Cortex of kidney (tissue), 1 donor: ENCODE measurements at places on chromosomes 7 and 10.

DNA sequence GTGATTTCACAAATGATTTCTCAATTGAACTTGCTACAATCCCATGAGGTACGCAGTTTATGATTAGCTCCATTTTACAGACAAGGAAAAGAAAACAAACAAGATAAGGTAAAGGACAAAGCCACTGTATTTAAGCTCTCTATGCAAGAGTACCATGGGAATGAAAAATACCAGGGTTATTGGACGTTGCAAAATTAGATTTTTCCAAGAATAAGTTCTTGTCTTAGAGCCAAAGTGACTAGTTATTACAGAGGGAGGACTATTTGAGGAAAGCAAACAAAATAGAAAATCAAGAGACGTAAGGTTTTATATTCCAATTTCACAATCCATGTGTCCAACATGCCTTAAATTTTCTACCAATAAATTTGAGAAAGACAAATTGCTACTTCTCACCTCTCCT, 97.9 kb upstream of the PTN start:
- DNase-seq, result no peak

- no peak for DNase-seq
Observed at GRCh38 chr10:11234857-11235531, 217.3 kb downstream of the CELF2 start.

GRCh38 chr10:48551861-48552591, 52.8 kb downstream of the ARHGAP22 start:
- no peak for DNase-seq

DNA sequence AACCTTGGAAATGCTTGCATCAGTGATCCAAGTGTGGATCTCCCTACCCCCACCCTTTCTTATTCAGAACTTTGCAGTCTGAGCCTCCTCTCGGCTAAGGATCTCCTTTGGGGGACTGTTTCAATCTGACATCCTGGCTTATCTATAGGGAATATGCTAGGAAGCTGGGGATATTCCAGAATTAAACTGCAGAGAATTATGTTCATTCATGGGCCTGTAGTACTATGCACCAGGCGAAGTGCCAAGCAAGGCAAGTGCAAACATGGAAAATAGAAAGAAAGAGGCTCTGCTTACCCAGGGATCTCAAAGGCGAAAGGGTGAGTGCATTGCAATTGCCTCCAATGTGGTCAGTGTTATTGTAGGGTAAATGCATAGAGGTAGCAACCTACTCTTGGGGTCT, 96.5 kb downstream of the CACNB2 start:
- DNase-seq, result no peak

- no peak for DNase-seq
Observed at GRCh38 chr10:119775529-119775928, 49.7 kb downstream of the INPP5F start.

DNA sequence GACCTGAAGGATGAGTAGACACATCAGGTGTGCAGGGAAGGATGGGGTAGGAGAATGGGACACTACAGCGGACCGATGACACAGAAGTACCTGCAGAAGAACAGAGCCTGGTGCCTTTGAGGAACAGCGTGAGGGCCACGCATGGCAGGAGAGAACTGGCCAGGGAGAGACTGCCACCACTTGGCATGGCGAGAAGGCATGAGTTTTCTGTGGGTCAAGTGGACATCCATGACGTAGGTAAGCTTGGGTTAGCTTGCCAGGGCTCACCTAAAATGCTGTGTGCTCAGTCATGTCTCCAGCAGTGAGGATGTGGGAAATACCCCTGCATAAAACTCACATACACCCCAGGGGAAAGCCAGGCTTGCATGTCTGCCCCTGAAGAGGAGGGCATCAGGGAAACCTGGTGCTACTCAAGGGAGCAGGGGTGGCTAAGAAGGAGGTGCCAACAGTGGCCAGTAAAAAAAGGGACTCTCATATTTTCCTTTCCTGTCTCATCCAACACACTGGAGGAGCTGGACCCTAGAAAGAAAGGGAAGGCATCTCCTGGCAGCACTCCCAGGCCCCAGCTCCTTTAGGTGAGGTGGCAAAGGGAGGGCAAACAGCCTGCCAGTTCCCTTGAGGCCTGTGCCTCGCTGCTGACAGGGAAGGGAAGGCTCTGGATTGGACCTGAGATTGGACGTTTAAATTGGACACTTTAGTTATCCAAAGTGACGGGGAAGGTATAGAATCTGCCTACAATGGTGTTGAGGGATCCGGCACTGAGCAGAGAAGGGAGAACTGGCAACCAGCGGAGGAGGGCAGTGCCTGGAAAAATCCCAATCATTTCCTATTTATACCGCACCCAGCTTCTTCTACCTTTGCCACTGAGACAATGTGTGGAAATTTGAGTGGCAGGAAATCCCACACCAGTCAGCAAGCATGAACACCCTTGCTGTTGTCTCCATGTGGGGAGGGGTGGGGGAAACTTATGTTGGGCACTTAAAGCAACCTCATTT, 255.7 kb downstream of the GLI3 start:
- no peak for DNase-seq

GRCh38 chr7:151735186-151735850, 141.6 kb downstream of the PRKAG2 start:
- no peak for DNase-seq

GRCh38 chr10:4483811-4484210, 342.2 kb upstream of the AKR1E2 start:
- no peak for DNase-seq

DNA sequence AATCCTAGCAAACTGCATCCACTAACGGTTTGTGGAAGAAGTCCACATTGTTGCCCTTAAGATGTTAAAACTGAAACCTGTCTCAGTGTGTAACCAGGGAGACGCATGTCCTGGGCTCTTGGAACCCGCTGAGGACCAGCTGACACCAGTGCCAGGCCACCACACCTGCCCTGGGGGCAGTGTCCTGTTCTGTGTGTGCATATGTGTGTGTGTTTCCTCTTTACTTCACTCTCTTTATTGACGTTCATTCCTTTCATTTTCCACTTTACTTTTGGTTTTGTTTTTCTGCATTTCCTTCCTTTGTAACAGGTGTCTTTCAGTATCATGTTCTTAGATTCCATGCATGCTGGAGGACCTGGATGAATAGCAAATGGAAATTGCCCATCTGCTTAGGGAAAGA, 83.8 kb downstream of the TEX36 start:
- no peak for DNase-seq

DNA sequence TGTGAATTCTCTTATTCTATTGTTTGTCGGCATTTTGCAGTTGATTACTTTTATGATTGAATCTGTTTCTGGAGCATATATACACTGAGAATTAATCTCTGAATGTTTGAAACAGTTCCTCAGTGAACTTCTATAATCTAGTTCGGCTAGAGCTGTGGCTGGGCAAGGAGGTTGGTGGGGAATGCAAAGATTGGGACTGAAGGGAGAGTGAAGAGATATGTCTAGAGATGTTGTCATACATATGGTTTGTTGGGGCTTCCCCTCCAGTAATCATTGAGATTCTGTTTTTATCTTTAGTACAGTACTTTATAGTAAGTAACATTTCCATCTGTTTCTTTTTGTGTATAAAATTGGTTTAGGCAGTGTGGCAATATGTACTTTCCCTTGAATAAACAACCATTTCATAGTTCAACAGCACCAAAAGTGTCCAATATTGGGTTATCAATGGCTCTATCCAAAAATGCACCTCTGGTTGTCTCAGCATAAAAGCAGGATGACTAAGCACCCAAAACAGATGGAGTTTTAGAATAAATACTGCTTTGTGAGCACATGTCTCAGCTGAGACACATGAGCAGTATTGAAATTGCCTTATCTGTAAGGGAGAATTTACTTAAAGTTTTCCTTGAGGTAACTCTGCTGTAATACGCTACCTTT, 36.7 kb downstream of the WAC start:
- no peak for DNase-seq

- DNase-seq, result no peak
Observed at GRCh38 chr7:7761974-7762779, 43.8 kb upstream of the RPA3 start.

- no peak for DNase-seq
Observed at GRCh38 chr10:74140553-74140952, 10.1 kb downstream of the AP3M1 start.

GRCh38 chr7:128915271-128915819, 4.8 kb upstream of the KCP start:
- no peak for DNase-seq

- DNase-seq, result no peak
Observed at GRCh38 chr10:86670290-86670811, 2.0 kb downstream of the LDB3 start.

DNA sequence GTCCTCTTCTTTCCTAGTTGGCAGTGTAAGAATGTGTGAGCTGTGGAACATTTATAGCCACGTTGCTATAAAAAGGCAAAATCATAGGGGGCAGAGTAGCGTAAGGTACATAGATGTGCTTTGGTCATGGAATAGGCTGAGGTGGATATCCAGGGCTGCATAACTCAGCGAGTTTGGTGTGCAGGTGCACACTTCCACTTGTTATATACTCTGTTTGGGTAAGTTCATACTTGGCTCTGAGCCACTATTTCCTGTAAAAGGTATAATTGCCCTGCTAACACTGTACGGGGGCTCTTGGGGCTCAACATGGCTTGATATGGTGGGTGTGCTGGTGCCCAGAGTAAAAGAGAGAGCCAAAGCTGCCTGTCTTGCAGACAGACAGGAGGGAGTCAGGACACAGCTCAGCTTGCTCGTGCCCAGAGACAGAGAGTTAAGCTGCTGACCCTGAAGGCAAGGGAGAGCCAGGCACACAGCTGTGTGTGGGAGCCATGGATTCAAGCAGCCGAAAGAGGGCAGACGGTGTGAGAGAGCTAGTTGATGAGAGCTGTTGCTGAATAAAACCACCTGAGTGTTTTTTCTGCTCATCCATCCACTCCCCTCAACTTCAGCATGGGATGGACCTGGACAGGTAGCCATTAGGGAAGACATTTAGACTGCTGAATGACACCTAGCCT, 126.7 kb downstream of the DKK1 start:
- DNase-seq, result no peak

DNA sequence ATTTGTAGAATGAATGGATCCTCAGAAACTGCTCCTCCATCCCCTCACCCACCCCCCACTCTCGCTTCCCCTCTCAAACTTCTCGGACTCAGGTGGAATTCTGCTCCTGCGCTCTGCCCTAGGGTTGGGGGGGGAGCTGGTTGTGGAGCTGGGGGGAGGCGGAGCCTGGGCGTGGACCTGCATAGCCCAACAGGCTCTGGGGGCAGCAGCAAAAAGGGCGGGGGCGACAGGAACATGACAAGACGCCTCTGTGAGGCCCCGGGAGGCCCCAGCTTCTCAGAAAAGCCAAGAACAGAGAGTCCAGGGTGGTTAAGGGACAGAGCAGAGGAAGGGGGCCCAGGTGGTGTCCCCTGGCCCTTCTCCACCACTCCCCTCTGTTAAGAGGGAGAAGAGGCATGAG, 3.5 kb downstream of the TSC22D4 start:
- DNase-seq, result no peak

- DNase-seq, result no peak
Observed at GRCh38 chr7:44587843-44588711, 6.0 kb upstream of the TMED4 start.

DNA sequence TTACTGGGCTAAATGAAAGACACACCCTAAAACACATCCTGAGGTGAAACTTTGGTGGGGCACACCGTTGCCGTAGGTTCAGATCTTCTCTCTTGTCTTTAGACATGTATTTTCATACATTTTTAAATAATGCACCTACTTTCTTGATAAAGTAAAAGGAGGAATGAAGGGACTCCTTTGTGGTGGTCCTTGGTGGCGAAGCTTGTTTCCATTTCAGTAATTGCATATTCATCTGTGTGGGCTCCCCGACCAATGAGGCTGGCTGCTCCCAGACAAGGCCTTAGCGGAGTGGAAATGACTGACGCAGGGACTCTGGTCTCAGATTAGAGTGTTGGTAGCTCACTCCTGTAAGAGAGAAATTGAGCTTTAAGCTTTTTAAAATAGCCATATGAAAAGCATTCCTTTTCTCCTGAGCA, 815 bp downstream of the CCSER2 start:
- DNase-seq, result no peak

- DNase-seq, result no peak
Observed at GRCh38 chr10:128859738-128860386, 607.2 kb upstream of the MGMT start.

GRCh38 chr7:73721377-73721817, 1.9 kb upstream of the STX1A start:
- DNase-seq, result no peak

DNA sequence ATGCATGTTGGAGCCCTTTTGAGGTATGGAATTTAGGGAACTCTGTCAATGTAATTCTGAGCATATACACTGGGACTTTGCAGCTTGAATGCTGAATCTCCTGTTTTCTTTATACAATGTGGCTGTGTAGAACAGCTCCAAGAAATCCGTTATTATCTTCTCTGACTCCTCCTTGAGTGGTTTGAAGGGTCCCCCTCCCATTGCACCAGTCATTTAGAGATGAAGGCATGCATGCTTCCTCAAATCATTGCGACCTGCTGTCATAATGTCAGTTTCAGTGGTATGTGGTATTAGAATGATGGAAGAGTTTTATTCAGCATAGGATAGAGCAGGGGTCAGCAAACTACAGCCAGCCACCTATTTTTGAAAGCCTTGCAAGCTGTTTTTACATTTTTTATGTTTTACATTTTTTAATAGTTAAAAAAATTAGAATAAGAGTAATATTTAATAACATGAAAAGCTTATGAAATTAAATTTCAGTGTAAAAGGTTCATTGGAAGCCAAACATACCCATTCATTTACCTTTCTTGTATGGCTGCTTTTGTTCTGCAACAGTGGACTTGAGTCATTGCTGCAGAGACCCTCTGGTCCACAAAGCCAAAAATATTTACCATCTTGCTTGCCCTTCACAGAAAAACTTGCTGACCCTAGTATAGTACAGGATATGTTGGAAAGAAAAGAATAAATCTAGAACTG, 8.1 kb downstream of the STK17A start:
- no peak for DNase-seq

DNA sequence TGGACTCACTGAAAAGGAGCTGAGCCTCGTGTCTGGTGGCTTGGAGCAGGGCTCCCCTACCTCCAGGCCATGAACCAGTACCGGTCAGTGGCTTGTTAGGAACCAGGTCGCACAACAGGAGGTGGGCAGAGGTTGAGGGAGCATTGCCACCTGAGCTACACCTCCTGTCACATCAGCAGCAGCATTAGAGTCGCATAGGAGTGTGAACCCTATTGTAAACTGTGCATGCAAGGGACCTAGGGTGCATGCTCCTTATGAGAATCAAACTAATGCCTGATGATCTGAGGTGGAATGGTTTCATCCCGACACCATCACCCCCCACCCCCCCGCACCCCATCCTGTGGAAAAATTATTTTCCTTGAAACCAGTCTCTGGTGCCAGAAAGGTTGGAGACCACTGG, 50.4 kb downstream of the TSPAN15 start:
- DNase-seq, result no peak

GRCh38 chr7:98702021-98702420, 84.9 kb downstream of the NPTX2 start:
- no peak for DNase-seq

DNA sequence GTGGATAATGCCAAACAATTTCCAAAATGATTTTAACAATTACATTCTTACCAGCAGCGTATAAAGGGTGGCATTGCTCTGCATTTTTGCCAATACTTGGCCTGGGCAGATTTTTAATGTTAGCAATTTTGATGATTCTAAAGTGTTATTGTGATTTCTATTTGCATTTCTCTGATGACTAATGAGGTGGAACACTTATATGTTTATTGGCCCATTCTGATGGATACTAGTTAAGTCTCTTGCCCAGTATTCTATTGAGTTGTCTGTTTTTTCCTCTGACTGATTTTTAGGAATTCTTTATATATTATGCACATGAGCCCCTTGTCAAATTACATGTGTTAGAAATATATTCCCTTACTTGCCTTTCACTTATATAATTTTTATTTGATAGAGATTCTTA, 86.8 kb downstream of the TMEM26 start:
- DNase-seq, result no peak

GRCh38 chr7:3916146-3916545, 615.1 kb downstream of the SDK1 start:
- DNase-seq, result no peak

- no peak for DNase-seq
Observed at GRCh38 chr10:113236998-113237397, 287.0 kb downstream of the TCF7L2 start.
